Transverse colon (tissue), 4 donors: ENCODE measurements at places on chromosomes 4 and X. TPM values are rescaled to one million over a fixed set of nuclear protein-coding genes. Genes with fewer than 3 reads are reported as not detected.

DNA sequence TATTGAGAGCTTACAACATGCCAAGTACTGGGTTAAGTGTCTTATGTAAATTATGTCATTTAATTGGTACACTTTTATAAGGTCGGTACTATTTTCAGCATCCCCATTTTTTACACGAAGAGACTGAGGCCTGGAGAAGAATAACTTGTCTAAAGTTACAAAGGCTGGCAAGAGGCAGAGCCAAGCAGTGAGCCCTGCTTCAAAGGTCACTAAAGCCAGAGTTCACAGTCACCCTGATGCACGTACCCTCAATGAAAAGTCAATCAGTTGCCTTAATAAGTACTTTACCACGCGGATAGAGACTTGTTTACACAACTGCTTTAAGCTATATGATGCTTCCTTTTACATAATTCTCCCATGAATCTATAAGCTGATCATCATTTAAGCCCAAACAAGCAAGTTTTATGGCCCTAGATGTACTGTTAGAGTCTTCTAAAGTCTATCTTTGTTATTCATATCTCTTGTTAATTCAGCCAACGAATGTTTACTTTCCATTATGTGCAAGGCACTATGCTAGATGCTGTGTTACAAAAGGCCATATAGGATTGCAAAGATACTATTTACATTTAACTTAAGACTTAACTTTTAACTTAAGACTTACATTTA, 57.4 kb downstream of the SEL1L3 start:
- DNase-seq, result no peak

DNA sequence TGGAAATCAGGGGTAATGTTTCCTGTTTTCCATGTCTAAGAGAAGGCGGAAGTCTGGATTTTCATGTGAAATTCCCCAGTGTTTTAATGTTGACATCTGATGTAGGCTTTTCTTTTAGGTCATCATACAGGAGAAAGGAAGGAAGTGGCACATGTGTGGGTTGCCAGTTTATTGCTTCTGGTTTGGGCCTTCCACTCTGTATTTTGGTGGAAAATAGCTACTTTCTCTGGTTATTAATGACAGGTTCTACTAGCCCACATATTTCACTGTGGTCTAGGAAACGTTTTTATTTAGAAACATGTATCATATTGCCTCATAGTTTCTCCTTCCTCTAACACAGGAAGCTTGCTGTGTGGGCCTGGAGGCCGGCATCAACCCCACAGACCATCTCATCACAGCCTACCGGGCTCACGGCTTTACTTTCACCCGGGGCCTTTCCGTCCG, 7.2 kb downstream of the PDHA1 start:
- DNase-seq, result no peak

DNA sequence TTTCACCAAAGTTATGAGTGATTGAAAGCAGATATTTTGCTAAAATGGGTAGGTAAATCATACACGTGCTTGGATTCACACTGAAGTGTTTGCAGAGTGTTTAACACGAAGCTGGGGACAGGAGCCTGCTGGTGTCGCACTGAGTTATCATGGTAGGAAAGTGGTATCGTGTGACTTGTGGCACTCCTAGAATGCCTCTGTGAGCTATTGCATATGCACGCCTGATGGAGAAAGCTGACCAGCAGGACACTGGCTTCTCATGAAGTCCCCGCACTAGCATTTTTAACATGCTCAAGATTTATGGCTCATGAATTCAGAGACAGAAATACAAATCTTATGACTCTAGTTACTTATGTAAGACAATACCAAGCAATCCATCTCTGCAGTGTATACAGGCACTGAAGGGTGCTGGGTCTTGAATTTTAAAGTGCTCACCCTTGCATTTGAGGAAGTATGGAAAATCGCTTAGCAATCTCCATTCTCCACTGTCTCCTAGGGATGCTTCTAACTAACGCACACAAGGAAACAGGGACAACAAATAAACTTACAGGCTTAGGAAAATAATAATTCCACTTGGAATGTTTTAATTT, 19.8 kb downstream of the VCX3B start:
- DNase-seq, result no peak

GRCh38 chrX:150984169-150984824, 1.2 kb downstream of the HMGB3 start:
- no peak for DNase-seq

DNA sequence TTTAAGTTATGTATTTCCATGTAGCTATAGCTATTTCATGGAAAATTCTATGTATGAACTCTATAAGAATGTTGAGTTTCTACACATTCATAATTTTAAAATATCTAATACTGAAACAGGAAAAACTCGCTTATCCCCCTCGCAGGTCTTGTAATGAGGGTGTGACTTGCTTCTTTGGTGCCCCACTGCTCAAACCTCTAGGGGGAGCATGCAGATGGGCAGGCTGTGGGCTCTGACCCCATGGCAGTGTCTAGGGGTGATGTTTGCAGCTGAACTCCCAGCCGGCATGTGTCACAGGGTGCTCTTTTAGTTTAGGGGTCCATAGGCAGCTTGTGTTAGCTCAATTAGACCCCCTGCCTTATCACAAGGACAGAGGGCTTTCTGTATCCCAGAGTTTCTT, 1825.7 kb upstream of the ADGRL3 start:
- no peak for DNase-seq

SH3D19 gene
- 201 TPM for total RNA-seq
